ENCODE measurements at places on chromosomes 7 and 10.

- DNase-seq, result no peak
Measured at GRCh38 chr7:102072003-102072402, 214.7 kb upstream of the SH2B2 start.

- DNase-seq, result no peak
Measured at GRCh38 chr7:157047148-157047547, 36.7 kb upstream of the MNX1 start.

DNA sequence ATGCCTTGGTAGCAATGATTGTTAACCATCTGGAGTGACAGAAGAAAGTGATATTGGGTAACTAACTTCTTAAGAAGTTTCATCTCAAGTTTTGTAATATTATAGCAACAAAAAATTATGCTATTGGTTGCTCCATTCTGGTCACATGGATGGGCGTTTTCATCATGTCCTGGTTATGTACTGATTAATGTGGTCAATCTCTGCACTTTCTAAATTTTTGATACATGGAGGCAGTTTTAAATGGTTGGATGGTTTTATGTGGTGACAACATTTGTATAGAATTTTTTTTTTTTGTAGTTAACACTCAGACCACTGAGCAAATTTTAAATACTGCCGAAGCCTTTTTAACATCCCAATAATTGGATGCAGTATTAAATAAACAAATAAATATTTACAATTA is 55.2 kb upstream of the CCAR1 start:
- DNase-seq, result no peak

DNA sequence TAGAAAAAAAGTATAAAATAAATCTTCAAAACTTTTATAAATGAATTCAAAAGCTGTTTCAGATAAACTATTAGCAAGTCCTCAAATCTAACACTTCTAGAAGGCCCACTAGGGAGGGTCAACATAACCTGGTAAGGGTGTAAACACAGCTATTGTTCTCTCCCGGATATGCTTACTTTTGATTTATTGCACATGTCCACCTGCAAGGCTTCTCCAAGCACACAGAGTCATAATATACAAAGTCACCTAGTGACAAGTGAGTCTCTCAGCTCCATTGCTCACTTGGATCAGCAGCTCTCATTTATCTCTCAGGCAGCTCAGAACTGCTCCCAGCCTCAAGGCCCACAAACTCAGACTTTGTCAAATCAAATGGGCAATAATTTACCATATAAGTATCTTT is 44.0 kb upstream of the COL1A2 start:
- no peak for DNase-seq

GRCh38 chr10:113825791-113826190 is 28.1 kb downstream of the DCLRE1A start:
- no peak for DNase-seq

DNA sequence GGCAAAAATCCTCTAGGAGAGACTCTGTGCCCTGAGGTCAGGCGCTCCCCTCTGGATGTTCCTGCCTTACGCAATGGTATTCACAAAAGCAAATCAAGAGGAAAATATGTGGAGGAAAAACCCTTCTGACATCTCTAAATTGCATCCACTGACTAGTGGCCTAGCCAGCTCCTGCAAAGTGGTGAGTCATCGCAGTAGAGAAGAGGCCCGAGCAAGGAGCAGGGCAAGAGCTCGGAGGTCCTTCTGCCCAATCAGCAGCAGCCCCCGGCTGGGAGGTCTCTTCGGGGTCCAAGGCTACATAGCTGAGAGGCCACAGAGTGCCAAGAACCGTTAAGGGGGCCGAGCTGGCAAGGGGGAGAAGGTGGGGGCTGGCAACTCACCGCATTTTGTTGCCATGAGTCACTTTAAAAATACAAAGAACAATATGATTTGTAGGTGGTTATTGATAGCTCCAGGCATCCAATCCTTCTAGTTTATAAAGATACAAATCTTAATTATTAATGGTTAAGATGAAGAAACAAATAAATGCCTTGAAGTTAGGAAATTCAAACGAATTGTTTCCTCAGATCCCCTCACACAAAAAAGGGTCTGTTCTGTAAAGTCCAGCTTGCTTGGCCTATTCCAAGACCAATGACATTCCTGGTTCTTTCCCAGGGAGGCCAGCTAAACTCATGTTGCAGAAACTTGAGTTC is 161.6 kb downstream of the PKD1L1 start:
- DNase-seq, result no peak

DNA sequence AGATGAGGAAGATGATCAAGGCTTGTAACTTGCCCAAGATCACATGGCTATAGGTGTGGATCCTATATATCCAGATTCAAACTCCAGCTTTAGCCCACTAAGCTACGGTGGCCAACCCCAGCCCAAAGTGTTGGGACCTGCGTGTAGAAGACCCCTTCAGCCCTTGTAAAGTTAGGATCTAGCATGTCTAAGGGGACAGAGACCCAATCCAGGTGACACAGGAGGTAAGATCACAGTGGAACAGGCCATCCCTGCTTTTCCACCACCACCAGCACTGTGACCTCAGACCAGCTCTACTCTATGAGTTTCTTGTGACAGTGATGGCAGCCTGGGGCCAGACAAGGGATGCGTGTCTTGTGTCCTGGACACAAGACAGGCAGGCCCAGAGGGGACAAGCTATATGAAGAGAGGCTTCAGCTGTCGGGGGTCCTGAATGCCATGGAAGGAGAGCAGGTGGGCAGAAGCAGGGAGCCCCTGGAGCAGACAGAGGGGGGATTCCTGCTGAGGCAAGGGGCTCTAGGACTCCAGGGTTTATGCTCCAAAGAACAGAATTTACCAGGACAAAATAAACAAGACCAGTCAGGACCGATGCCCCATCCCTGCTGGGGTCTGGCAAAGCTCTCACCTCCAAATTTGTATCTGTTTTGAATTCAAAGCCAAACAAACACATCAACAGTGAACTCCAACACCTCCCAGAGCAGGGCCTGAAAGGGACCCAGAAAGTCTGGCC is 10.4 kb downstream of the GPRIN2 start:
- no peak for DNase-seq

- no peak for DNase-seq
Measured at GRCh38 chr7:45917064-45917463, 4.0 kb downstream of the IGFBP3 start.

All from C1 segment of cervical spinal cord (tissue), 14 donors.